ENCODE measurements at places on chromosomes 7 and 10.

DNA sequence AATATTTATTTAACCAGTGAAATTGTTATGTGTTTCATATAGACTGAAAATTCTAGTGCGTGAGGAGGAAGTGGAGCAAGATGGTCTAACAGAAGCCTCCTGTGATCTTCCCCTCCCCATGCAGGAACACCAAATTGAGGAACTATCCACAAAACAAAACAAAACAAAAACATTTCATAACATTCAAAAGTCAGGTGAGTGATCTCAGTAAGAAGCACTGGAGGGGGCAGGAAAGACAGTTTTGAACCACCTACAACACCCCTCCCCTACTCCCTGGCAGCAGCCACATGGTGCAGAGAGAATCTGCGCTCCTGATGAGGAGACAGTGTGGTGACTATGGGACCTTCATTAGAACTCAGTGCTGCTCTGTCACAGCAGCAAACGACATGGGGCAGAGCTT, 221.9 kb upstream of the SEMA3C start:
- DNase-seq, result no peak

- peak; percentile 79 for DNase-seq
Measured at GRCh38 chr10:110357252-110357780, 52.6 kb upstream of the SMNDC1 start.

DNA sequence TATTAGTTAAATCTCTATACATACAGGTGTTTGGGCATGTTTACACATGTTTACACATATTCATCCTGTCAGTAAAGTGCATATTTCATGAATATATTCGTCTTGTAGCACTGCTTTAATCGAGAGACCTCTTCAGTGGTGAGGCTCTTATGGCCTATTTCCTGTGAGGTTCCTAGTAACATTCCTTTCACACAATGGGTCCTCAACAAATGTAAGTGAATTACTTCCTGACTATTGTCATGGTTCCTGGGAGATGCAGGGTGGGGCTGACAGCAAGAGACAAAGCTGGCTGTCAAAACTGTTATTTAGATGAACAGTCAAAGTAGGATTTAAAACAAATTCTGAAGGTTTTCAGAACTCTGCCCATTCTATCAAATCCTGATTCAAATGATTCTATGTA, 12.4 kb upstream of the SEMA3A start:
- DNase-seq, result no peak

DNA sequence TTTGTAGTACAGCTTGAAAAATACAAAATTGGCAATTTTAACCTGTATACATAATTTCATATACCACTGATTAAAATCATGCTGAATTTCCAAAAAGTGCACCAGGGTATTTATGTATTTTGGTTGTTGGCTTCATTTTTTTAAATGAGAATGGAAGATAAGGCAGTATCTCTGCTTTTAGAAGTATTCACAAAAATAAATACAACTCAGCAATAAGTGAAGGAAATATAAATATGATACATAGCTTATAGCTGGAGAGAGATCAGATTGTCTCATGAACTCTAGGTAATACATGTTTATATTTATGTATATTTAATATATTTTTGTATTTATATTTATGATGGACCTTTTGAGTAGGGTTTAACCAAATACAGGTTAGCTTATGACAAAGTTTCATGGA, 81.0 kb downstream of the KMT2E start:
- no peak for DNase-seq

GRCh38 chr7:104814671-104815400, 199.2 kb upstream of the KMT2E start:
- DNase-seq, result no peak

GRCh38 chr7:39084349-39084748, 106.6 kb downstream of the POU6F2 start:
- no peak for DNase-seq

- no peak for DNase-seq
Measured at GRCh38 chr10:132574783-132575319, 37.3 kb downstream of the INPP5A start.

DNA sequence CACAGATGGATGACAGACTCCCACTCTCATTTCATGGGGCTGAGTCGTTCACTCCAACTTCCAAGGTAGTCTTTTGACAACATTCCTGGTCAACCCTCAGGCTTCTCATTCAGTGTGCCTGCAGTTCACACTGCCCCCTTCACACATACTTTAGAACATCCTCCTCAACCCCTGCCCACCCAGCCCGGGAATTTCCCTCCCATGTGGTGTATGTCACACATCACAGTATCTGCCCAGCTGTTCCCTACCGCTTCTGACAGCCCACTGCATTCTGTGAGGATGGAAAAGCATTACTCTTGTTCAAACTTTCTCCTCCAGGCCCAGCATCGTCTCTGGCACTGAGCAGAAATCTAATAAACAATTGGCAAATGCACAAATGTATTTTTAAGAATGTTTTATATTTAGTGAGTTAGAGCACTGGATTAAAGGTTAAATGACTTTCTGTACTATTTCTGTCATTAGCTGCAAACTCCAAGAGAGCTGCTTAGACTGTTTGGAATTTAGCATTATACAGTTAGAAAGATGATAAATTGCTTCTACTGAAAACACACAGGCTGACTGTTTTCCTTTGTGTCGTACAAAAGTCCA, 110.4 kb downstream of the SFMBT2 start:
- no peak for DNase-seq

DNA sequence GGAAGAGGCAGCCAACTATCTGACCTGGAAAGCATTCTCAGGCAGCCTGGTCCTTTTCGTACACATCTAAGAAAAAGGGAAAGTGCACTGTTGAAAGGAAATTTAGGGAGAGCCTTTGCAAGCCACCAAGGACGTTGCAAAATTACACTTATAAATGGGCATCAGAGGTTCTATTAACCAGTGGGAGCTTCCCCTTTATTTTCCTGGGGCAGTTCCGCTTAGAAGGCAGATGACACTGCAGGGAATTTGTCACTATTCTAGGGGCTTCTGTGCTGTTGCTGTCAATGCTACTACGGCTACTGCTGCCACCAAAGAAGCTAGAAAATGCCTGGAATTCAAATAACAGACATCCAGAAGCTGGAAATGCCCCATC, 79.6 kb upstream of the AUTS2 start:
- DNase-seq, result no peak

DNA sequence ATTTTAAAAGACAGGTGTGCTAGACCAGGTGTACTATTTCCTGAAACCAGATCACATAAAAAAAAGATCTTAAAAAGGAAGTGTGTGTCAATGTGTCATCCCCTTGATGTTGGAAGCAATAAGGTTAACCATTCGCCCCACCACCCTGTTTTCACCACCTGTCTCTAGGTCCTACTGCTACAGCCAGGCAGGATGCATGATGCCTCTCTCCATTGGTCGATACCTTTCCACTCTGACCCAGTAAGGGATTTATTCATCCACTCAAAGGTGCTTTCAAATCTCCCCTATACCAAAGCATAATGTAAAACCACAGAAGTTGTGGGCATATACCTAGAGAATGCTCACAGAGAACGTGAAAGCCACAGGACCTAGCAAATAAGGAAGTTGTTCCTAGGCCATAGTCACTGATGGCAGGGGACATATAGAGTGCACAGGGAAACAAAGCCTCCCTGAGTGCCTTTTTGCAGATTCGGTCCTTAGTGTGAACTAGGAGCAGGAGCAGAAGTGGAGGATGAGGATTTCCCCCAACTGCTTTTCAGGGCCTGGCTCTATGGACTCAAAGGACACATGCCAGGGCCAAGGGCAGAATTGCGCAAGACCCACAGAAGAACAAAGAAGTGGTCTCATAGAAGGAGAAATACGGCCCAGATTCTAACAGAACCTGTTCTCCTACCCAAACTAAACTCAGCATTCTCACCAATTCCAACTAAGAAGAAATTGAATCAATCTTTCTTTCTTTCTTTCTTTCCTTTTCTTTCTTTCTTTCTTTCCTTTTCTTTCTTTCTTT, 631.5 kb upstream of the NRP1 start:
- DNase-seq, result no peak

GRCh38 chr7:45114926-45115325, 3.4 kb upstream of the TBRG4 start:
- DNase-seq, result no peak

Data from stimulated activated CD4-positive, alpha-beta T cell treated with anti-CD3 and anti-CD28 coated beads, Interleukin-1b, Interleukin-23, amount 100 ng/mL, for 48 hours (primary cell).